ENCODE measurements at places on chromosomes 12 and 14.

- no peak for DNase-seq
Observed at GRCh38 chr12:67649261-67649569, 670 bp downstream of the DYRK2 start.

DNA sequence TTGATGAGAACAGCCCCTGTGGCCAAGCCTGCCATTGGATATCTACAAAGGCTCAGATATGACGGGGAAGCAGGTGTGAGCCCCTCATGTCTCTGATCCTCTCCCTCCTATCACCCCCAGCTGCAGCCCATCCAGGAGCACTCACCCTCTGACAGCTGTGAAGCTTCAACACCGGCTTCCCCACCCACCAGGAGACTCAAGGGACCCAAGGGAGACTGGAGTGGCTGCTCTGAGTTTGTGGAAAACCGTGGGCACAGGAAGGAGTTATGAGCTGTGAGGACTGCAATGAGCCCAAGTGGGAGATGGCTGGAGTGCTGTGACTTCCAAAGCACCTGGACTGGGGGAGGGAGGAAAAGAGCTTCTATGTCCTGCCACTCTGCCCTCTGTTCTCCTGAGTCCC, 7.9 kb downstream of the IFI27L2 start:
- DNase-seq: no peak

GRCh38 chr12:32876004-32876403, 20.6 kb downstream of the PKP2 start:
- DNase-seq: no peak

GRCh38 chr12:76183459-76184186, 99.1 kb upstream of the NAP1L1 start:
- no peak for DNase-seq

DNA sequence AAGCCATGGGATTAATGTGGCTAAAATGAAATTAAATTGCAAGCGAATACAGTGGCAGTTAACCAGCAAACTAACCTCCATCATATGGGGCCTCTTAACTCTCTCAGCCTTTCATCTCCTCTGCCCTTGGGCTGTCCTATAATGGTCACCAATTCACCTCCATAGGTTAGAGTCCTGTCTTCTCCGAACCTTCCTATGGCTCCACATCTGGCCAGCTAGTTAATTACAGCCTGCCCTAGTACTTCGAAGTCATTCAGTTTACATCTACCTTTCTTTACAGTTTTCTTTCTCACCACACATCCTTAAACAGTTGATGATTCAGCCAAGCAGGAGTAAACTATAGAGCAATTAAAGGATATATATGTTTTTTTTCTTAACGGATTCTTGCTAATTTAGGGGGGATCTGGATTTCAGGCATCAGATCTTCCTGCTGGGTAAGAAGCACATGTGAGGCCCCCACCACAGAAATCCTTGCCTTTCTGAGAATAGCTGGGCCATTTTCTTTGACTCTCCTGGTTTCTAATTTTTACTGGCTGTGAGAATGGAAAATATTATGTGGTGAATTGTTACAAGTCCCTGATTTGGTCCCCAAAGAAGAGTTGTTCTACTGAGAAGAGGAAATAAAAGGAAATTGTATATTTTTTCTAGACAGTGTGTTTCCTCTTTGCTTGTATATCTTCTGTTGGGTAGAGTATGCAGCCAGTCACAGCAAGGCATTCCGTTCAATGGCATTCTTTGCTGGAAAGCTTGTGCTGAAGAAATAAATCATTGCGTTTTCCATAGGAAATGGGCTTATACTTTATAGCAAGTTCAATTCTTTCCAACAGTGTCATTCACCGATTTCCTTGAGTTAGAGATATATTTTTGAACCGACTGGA, 16.7 kb downstream of the HMGA2 start:
- no peak for DNase-seq

DNA sequence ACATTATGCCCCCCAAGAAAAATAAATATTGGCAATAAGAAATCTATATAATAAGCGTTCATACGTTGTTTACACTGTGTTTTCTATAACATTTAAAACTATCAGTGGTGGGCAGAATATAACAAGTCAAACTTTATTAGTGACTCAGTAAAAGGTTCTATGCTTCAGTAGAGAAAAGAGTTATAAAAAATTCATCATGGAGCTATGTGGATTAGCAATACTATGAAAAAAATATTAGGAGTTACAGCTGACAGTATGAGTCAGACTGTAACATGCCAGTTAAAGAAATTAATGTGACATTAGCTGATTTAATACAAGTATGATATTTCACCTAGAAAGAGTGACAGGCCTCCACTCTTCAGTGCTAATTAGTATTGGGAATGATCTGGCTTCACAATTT, 125.1 kb upstream of the GARIN6 start:
- DNase-seq: no peak

DNA sequence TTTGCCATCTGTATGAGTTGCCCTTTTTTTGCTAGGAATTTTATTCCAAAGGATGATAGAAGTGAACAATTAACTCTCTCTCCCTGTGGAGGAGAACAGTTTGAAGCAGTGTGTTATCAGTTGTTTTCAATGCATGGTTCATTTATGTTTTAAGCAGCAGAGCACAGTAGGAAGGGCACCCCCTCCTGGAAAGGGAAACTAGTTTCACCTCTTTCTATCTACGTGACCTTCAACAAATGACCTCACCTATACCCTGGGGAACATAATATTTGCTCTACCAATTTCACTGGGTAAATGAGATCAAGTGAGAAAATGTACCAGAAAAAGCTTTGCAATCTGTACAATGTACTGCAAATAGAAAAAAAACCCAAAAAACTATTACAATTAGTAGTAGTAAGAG, 5.4 kb upstream of the DCP1B start:
- no peak for DNase-seq

DNA sequence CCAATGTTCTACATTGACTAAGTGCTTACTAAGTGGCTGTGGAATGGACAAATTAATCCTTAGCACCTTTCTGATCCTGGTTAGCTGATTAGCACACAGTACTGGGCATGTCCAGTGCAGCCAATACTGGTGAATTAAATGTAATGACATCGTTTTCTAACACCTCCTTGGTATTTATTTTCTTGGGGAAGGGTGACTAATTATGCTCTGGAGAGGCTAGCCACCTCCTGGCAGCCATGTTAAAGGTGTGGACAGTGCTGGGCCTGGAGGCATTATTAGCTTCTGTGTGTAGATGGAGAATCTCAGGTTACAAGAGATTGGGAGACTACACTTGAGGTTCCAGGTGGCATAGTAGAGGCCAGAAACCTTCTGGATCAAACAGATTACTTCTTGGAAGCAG, 230.9 kb upstream of the DDHD1 start:
- DNase-seq: no peak

DNA sequence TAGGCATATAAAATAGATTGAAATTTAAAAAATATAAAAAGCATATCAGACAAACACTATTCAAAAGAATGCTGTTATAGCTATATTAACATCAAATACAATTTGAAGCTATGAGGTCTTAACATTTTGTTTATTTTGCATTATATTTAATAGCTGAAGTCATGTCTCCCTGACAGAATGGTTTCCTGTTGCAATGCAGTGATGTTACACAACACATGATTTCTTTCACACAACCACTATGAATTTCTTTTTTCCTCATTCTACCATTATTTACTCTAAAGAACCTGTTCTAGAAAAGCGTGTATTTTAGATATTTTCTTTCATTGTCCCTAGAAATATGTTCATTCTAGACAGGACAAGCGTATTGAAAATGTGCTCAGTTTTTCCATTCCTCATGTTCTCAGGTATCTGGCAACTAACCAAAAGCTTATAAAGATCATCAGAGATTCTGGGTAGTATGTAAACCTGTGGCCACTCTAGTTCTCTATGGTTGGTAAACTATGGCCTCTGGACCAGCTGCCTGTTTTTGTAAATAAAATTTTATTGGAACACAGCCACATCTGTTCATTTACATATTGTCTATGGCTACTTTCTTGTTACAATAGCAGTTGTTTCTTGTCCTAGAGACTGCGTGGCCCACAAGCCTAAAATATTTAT, 183.8 kb downstream of the FOXA1 start:
- DNase-seq: no peak

DNA sequence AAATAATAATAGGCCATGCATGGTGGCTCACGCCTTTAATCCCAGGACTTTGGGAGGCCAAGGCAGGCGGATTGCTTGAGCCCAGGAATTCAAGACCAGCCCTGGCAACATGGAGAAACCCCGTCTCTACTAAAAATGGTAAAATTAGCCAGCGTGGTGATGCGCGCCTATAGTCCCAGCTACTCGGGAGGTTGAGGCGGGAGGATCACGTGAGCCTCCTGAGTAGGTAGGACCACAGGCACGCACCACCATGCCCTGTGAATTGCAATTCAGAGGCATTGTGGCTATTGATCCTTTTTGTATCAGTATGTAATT, 2.3 kb downstream of the ARHGDIB start:
- no peak for DNase-seq

DNA sequence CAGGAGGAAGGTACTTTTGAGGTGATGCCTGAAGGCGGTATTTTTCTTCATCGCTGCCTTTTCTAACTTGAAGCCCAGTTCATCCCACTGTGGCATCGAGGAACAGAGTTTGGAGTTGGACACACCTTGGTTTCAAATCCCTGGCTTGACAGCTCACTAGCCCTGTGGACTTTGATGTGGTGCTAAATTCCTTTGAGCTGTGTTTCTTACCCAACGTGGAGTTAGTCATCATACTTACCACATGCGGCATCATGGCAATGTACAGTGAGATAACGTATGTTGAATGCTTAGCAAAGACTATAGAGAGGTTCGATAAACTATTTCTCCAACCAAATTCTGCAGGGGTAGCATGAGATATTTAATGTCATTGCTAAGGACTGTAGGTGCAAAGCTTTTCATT, 3.4 kb downstream of the PLEKHG3 start:
- no peak for DNase-seq

GRCh38 chr14:97413022-97413539, 615.9 kb downstream of the VRK1 start:
- no peak for DNase-seq

DNA sequence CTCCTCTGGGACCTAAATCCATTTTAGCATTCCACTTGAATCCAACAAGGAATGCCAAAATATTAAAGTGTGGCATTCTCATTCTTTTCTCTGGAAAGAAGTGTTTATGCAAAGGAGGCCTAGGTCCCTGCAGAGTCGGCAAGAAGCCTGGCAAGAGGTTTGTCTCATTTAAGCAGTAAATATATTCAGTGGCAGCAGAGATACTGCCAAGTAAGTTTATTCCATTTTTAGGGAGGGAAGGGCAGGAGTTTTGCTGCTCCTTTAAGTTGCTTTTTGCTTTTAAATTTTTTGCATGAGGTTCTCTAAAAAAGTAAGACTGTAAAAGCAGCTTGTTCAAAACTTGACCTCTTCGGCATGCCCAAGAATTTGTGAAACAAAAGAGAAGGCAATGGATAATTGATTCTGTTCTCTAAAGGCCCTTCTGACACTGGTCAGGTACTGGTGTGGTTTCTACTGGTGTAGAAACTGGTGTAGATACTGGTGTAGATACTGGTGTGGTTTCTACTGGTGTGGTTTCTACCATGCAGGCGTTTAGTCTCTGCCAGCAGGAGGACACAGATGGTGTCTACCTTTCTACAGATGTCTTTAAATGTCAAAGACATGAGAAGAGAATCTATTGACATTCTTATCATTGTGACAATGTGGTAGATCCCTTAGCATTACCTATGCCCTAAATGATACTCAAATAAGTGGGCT, 107.3 kb downstream of the SAMD4A start:
- DNase-seq: no peak

GRCh38 chr12:5014269-5014668, 29.4 kb upstream of the KCNA5 start:
- DNase-seq: no peak

GRCh38 chr12:53980104-53980801, 4.7 kb upstream of the HOXC10 start:
- DNase-seq: no peak

DNA sequence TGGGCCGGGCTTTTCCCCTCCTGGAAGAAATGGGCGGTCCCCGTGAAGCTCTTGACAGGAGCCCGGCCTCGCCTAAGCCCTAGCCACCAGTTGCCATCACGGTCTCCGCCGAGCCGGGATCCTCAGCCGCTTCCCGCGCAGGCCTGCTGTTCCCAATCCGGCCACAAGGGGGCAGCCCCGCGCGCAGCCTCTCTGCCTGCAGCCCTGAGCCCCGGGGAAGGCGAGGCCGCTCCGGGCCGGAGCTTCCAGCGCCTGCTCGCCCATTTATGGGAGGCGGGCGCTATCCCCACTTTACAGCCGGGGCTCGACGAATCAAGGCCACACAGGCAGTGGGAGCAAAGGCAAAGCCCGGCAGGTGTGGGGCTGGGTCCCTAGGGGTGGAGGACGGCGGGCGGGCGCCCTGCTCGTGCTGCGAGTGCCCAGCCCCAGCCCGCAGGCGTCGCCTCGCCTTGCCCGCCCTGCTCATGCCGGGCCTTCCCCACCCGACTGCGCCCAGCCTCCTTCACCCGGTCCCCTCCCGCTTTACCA, 61.5 kb downstream of the LGMN start:
- DNase-seq: peak; percentile 82

- no peak for DNase-seq
Observed at GRCh38 chr14:105847400-105847799, 321.0 kb downstream of the TMEM121 start.

- no peak for DNase-seq
Observed at GRCh38 chr12:2531371-2531770, 263.4 kb upstream of the FKBP4 start.

DNA sequence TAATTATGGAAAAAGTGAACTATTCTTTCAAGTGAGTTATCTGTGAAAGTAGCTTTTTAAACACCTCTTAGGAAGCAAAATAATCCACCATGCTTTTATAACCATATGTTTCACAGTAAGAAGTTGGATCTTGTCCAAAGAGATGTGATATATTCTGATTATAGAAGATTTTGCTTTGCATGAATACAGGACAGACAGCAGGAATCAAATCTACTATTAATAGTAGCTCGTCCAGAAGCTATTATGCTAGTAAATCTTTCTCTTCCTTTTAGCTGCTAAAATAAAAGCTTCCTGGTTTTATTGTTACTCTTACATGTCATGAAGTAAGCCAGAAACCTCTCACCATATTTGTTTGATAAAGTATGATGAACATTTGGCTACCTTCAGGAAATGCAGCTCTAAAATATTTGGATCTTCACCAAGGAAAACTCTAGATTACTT, 257.0 kb downstream of the IPO8 start:
- DNase-seq: no peak

DNA sequence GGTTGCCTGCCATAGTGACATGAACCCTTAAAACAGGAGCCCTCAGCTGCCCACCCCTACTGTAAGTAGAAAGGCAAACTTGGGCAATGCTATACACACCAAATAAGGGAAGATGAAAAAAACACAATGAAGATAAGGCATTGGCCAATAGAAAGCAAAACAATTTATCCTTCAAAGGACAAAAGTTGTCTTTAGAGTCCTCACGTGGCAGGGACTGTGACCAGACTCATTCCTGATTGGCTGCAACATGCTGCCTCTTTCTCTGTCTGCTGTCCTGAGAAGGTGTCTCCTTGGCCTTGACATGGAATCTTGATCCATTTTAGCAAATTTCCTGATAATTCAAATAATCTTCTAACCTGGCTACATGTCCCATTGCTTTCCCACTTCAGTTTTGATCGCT, 131.9 kb downstream of the GPR135 start:
- peak; percentile 44 for DNase-seq

DNA sequence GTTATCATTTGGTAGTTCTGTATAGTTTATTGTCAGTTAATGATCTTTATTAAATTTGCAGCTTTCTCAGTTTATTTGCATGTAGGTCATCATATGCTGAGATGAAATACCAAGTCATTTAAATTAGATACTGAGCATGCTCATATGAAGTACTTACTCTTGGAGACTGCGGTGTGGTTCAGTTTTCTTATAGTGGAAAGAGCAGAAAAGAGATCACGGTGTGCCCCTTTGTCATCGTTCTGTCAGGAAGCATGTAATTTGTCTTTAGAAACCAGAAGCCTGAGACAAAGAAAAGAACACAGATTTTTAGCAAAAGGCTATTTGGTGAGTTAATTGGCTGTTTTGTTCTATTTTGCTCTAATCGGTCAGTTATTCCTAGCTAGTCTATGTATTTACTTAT, 75.6 kb downstream of the PLEKHA5 start:
- DNase-seq: no peak
